SHP77 treated with DMSO at 0.1 percent for 48 hours (cell line): ENCODE measurements at places on chromosomes 5 and 9.
A peak's percentile ranks its signal among the peaks of the same experiment; 100 is the strongest.

DNA sequence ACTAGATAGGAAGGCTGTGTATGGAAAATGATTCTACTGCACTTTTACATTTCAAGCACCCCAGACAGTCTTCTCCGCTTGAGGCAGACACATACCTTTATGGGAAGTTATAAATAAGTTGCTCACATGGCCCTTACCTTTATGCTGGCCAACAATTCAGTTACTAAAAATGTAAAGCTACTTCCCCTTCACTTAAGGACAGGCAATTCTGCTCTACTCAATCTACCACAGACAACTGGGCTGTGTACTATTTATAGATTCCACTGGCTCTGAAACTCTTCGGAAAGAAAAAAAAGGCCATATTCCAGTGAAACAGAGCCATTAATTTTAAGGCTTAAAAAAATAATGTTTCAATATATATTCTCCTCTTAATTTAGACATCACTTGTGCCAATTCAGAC lies 59.4 kb downstream of the ELAVL2 start:
- DNase-seq, result no peak

GRCh38 chr5:130151239-130151638 lies 247.0 kb downstream of the CHSY3 start:
- DNase-seq, result no peak

DNA sequence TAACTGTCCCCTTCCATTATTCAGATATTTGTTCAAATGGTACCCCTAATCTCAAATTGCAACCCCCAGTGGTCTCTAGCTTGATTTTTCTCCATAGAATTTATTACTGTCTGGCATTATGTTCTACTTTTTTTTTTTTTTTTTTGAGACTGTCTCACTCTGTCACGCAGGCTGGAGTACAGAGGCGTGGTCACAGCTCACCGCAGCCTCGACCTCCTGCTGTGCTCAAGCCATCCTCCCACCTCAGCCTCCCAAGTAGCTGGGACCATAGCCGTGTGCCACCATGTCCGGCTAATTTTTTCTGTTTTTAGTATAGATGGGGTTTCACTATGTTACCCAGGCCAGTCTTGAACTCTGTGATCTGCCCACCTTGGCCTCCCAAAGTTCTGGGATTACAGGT lies 2.0 kb upstream of the REEP5 start:
- DNase-seq, result no peak

GRCh38 chr5:146647656-146648199 lies 131.7 kb upstream of the GPR151 start:
- DNase-seq, result peak; percentile 32

- DNase-seq, result no peak
Observed at GRCh38 chr5:14707811-14708390, 43.4 kb downstream of the OTULIN start.

DNA sequence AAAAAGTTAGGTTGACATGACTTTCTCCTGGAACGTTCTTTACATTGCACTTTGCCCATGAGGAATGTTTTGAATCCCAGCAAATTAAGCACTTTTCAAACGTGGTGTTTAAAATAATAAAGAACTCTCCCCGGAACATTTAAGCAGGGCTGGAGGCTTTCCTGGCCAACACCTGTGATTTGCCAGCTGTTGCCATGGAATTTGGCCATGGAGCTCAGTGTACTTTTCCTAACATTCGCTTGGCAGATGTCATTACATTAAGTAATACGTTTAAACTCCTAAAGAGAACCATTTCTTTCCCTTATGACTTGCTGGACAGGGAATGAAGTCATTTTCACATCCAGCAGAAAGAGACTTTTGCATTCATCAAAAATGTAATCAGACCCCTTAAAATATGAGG lies 146.1 kb downstream of the GAS1 start:
- no peak for DNase-seq

DNA sequence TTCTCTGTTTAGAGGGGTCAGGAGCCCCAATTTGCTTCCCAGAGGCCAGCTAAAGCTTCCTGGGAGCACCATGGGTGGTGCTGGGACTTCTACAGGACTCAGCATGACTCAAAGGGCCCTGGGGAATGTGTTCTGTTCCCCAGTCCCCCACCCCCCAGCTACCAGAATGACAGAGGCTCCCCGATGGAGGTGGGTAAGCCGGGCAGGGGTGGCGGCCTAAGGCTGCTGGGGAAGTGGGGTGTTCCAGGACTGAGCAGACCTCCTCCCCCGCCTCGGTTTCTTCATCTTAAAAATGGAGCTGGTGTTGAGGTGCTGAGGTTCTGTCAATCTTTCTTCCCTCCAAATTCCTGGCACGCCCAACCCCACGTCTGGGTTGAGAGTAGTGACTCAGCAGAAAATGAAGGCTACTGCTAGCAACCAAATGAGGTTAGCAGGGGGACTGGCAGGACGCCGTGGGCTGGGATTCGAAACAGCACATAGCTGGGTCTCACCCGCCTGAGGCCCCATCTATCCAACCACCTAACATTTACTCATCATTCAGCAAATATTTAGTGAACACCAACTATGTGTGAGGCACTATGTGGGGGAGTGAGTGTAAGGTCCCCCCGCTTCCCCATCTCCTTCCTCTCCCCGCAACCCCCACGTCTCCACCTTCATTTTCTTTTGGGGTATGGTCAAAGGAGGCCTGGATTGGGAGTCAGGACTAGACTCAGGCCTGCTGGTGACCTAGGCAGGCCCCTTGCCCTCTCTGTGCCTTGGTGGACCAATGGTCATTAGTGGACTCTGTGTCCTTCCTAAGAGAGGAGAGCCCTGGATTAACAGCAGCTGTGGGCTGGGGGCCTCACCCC lies 50.2 kb downstream of the C9orf50 start:
- DNase-seq, result no peak

DNA sequence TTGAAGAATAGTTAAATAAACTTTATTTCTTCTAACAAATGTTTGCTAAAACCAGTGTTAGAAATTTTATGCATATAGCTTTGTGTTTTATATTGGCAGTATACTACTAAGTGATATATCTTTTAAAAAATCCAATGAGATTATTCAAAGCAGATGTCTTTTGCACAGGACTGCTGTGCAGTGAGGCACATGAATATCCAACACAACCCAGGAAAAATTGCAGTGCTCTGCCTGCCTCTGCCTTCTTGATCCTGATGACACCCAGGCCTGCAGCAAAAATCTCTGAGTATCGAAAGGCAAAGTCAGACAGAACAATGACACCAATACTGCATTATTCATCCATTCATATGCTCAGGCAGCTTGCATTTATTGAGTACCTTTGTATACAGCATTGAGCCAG lies 1076.5 kb upstream of the ARRDC3 start:
- DNase-seq, result no peak

DNA sequence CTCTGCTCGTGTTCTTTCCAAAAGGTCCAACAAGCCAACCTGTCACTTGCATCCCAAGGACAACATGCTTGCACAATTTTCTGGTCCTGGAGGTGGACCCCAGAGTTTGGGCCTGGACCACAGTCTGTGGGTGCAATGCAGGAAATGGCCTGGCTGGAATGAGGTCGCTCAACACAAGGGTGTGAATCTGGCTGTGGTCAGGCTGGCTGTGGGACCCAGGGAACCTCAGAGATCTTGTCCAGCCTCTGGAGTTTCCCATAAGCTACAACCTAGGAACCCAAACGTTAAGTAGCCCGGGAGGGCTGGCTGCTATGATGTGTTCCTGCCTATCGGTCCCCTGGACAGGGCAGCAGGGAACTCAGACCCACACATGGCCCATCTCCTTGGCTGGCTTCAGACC lies 15.4 kb downstream of the TBC1D9B start:
- DNase-seq, result no peak

- DNase-seq, result no peak
Observed at GRCh38 chr5:64165500-64166200, at the start of gene RNF180. Gene RNF180 (plus strand): TSS chr5:64165843. CDS start chr5:64200808, 34,965 bp downstream.

DNA sequence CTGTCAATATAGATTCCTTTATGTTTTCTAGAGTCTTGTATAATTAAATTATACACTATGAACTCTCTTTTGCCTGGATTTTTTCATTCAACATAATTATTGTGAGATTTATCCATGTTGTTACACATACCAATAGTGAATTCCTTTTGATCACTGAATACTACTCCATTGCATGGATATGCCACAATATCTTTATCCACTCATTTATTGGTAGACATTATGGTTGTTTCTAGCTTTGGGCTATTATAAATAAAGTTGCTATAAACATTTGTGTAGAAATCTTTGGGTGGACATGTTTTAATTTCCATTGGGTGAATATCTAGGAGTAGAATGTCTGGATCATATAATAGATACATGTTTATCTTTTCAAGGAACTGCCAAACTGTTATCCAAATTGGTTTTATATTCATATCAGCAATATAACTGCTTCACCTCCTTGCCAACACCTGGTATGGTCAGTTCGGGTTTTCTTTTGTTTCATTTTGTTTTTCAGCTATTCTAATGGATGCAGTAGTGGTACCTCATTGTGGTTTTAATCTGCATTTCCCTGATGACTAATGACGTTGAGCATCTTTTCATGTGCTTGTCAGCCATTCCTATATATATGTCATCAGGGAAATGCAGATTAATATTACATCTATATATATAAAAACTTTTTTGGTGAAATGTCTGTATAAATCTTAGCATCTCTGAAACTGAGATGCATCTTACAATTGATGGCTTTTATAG lies 32.1 kb upstream of the TCF7 start:
- DNase-seq, result no peak

GRCh38 chr9:128503870-128504269 lies 649 bp upstream of the GLE1 start:
- DNase-seq, result peak; percentile 36

GRCh38 chr9:30198463-30199309 lies 2185.8 kb upstream of the ACO1 start:
- no peak for DNase-seq

DNA sequence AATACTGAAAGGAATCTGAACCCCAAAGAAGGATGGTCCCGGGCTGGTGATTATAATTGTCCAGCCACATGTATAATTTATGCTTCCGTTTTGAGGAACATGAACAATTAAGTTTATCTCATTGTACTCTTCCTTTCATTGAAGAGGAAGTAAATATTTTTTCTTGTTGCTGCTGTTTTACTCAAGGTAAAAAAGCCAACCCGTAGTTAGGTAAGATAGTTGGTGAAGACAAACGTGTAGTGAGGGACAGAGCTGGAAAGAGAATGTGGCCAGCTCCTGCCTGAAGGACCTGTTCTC lies 5.1 kb downstream of the RCL1 start:
- DNase-seq, result no peak

DNA sequence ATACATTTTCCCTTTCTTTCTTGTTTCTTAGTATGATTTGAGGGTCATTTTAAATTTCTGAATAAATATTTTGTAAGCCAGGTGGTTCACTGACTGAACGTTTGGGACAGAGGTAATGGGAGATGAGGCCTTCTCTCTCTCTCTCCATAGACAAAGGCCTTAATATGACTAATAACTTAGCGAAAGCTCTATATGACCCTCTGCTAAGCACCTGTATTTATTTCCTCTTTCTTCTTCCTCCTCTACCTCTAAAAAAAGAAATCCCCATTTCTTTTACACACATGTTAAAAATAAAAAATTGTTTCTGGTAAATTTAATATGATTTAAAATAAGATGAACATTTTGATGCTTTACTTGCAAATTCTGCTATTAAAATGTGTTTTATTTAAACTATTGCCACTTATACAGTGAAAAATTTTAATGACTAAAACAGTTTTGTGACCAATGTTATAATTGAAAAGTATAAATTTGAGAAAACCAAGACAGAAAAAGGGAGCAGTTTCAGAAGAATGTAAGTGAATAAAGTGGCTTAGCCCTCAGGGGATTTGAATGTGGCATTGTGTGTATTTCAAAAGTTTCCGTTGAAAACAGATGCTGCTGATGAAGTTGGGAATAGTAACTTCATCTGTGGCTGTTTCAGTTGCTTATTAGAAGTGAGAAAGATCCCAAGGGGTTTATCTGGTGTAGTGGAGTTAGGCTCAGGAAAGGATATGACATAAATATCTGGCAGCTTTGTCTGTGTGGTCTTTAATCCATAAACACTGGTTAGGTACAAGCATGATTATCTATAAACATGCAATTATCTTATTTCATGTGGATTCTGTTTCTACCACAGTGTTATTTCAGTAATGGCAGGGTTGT lies 128.6 kb upstream of the GRHPR start:
- no peak for DNase-seq

GRCh38 chr5:103918668-103919367 lies 356.2 kb upstream of the NUDT12 start:
- no peak for DNase-seq

DNA sequence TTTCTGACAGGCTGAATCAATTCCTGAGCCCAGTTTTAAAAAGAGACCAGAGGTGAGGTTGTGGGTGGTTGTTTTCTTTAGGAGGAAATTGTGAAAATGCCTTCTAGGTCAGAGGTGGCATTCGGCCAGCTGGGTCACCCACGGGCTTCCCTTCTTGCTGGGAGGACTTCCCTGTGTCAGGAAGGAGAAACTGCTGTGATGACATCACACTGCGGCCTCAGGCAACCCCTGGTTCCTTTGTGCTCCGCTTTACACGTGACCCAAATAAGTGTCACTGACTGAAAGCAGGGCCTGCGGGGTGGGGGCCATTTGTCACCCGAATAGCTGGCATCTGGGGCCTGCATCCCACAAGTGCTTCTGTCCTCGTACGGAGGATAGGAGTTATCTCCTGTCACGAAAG lies 39.7 kb downstream of the FABP6 start:
- no peak for DNase-seq

DNA sequence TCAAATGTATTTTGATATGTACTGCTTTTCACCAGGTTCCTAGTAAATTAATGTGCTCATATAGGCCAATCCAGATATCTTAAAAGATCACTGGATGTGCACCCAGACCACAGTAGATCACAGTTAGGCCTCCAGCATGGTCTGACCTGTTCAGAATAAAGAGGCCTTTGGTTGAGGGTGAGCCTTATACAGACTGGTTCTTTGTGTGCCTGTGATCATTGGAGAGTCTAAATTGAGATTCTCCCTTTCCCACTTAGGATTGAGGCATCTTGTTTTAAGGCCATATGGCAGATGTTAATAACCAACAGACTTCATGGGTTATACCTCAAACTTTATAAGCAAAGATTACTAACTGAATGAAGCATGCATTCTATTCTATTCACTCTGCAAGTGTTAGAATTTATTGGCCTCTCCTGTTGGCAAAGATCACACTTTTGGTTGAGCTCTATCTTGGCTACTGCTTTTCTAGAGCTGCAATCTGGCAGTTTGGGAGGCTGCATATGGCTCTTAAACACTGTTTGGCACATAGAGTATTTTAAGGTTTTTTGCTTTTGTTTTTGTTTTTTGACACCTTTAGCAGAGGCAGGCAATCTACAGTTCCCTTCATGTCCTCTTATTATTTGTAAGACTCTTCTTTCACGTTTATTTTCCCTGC lies 8.5 kb downstream of the CHSY3 start:
- DNase-seq, result no peak

- peak; percentile 79 for DNase-seq
Observed at GRCh38 chr9:96619491-96620180, at the start of gene CDC14B. Gene CDC14B (minus strand): TSS chr9:96619843. CDS start chr9:96619378, 465 bp downstream.

DNA sequence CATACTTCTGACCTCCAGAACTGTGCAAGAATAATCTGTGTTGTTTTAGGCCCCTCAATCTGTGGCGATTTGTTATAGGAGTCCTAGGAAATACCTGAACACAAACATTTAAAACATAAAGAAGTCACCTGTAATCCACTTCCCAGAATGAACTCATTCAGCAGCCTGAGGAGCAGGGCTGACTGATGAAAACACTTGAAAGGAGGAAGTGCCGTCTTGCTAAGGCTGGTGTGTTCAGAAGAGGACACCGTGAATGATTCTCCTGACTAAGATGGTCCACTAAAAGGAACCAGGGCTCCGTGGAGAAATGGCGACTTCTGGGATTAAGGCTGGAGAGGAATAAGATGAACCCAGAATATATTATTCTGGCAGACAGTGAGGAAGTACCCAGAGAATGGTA lies 18.7 kb upstream of the MARCHF6 start:
- no peak for DNase-seq

GRCh38 chr5:125277494-125278154 lies 531.2 kb upstream of the ZNF608 start:
- no peak for DNase-seq

- peak; percentile 43 for DNase-seq
Observed at GRCh38 chr9:95003689-95004410, 277.4 kb downstream of the AOPEP start.
